Liver (tissue), 10 donors: ENCODE measurements at places on chromosomes 1 and 21. TPM values are rescaled to one million over a fixed set of nuclear protein-coding genes. Genes with fewer than 3 reads are reported as not detected.
A peak's percentile ranks its signal among the peaks of the same experiment; 100 is the strongest.

Gene RCSD1
- polyA plus RNA-seq = 3.8 TPM

Gene UROD
- 93.3 TPM for polyA plus RNA-seq

Gene VHLL
- not detected for polyA plus RNA-seq

Gene FAM167B
- 4.8 TPM for polyA plus RNA-seq

Gene F5
- 106 TPM for polyA plus RNA-seq

Gene B4GALT2
- polyA plus RNA-seq = 2.9 TPM

Gene HCRTR1
- polyA plus RNA-seq = not detected

GRCh38 chr1:13762642-13763041 is 62.7 kb downstream of the PRDM2 start:
- no peak for DNase-seq

GRCh38 chr21:36859744-36860501 is 106.5 kb downstream of the HLCS start:
- peak; percentile 88 for DNase-seq

- DNase-seq = no peak
These were observed 11.4 kb upstream of the SLC2A5 start for GRCh38 chr1:9080705-9081291.

DNA sequence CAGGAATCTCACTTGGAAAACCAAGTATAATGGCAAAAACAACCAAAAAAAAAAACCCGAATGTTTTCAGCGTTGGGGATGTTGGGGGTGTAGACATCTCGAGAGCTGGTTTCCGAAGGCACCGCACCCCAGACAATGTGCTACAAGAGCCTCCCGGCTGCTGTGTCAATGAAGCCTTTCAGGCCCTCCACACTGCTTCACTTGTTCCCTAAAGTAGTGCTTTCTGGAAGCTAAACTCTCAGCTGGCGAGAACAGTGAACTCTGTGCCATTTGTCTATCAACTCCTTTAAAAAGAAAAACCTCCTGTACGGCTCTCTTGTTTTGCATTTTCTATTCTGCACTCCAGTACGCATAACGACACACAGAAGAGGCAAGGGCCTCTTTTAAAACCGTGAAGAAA is 32.5 kb downstream of the PLEKHO1 start:
- no peak for DNase-seq

DNA sequence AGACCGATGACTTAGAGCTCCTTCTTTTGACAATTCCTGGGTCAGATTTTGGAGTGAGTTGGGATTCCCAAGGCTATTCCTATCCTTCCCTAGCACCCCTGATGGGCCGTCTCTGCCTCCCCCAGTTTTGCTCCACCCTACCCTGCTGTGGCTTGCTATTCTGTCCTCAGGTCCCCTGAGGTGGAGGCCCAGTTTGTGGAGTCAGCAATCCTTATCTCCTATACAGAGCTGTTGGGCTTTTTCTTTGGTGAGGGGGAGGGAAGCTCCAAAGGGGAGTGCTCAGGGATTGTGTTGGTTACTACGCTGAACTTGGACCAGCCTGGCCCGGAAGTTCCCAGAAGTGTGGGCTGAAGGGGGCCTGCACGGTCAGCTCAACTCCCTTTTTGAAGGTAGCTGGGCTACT is 7.6 kb downstream of the SESN2 start:
- DNase-seq = no peak

GRCh38 chr1:45393718-45394302 is 53.6 kb upstream of the MUTYH start:
- no peak for DNase-seq

DNA sequence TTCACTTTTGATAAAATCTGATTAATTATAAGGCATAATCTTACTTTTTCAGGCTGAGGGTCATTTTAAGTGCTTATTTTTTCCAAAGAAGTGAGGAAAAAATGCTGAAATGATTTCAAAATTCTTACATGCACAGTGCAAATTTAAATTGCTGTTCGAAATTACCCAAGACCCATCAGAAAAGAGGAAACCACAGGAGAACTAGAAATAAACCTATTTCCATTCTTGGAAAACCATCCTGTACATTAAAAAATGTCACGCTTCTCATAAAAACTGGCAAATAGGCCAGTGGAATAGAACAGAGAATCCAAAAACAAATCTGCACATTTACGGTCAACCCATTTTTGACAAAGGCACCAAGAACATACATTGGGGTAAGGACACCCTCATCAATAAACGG is 414.9 kb downstream of the SMYD3 start:
- no peak for DNase-seq

DNA sequence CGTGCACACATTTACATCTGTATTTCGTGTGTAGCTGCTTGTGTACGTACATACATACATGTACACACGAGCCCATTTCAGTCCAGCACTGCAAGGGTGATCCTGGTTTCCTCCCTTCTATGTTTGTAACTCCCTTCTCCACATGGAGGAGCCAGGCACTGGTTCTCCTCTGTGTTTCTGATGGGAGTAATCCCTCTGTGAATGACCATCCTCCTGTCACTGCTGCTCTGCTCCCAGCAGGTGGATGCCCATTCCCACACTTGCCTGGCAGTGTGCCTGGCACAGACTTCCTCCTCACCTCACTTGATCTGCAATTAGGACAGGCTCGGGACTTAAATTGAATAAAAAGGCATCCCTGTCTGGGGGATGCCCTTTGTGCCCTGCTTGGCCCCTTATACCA is 37.1 kb downstream of the TRAPPC10 start:
- DNase-seq = no peak

DNA sequence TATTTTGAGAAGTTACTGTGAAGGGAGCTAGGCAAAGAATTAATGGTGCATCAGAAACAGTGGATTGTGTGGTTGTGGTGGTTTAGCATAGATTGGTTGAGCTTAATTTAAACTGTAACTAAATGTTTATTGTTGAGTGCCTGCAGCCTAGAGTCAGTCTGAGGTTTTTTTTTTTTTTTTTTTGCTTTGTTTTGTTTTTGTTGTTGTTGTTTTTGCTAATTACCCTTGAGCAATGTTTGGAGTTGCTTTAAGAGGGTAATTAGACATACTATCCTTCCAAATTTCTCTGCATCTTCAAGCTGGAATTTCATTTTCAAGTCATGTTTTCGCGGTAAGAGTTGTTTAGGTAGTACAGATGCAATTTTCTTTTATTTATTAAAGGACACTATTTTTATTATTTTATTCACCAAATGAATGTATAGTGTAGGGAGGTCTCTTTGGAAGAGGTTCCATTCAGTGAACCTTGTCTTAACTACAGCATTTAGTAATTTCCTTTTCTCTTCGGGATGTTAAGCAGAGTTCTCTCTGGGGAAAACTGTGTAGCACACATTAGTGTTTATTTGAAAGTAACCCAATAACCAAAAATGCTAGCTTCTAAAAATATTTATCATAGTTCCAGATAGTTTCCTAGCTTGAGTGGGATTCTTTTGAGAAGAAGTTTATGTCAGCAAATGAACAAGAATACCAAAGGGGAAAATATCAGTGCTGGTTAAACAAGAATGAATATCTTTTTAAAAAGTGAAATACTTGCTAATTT is 82.3 kb downstream of the CLIC4 start:
- DNase-seq = no peak

- no peak for DNase-seq
These were observed 235.3 kb upstream of the ESRRG start for GRCh38 chr1:216958569-216958968.

DNA sequence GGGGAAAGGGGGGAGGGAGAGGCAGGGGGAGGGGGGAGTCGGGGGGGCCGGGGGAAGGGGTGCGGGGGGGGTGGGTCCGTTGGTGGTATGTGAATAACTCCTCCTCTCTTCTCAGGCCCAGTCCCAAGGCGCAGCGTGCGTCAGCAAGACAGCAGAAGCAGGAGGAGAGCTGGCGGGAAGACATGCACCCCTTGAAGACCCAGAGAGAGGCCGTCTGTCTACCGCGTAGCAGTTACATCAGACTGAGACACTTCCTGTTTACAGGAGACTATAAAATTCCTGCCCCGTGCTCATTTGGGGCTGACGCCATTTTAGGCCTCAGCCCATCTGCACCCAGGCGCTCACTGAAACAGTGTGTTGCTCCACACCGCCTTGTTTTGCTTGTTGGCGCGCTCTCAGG is 55.3 kb downstream of the SETD4 start:
- no peak for DNase-seq

GRCh38 chr1:208085655-208086515 is 158.3 kb downstream of the PLXNA2 start:
- no peak for DNase-seq

- no peak for DNase-seq
These were observed 4.0 kb downstream of the H3-3A start for GRCh38 chr1:226066415-226067078.

GRCh38 chr1:36023098-36023769 is 60.7 kb upstream of the TEKT2 start:
- DNase-seq = no peak

GRCh38 chr1:180594723-180595122 is 36.0 kb downstream of the OVAAL start:
- DNase-seq = no peak

DNA sequence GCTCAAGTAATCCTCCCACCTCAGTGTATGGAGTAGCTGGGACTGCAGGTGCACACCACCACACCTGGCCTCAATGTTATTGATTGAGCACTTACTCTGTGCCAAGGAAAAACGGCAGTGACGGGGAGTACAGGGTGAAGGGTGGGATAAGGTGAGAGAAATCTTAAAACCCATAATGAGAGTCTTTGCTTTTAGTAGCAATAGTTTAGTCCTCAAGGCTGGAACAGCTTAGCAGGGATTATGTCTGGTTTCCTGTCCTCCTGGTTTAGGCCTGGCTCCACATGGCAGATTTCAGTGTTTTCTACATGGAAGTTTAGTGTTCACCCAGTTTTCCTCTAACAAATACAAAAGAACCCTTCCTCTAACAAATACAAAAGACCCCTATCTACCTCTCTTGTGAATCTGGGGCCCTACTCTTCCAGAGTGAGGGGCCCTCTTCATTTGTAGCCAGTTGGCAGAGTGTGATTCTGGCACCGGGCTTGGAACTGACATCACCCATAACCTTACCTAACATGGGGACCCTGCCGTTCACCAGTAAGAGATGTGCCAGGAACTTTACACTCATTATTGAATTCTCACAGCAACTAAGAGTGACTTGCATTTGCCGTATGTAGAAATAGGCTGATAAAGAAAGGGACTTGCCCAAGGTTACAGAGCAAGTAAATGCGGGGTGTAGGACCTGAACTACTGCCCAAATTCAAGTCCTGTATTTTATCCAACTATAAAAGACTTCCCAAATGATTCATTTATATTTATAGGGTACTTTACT is 6.9 kb downstream of the ZNF691 start:
- no peak for DNase-seq

- no peak for DNase-seq
These were observed 1.1 kb upstream of the IGSF9 start for GRCh38 chr1:159946242-159947187.

DNA sequence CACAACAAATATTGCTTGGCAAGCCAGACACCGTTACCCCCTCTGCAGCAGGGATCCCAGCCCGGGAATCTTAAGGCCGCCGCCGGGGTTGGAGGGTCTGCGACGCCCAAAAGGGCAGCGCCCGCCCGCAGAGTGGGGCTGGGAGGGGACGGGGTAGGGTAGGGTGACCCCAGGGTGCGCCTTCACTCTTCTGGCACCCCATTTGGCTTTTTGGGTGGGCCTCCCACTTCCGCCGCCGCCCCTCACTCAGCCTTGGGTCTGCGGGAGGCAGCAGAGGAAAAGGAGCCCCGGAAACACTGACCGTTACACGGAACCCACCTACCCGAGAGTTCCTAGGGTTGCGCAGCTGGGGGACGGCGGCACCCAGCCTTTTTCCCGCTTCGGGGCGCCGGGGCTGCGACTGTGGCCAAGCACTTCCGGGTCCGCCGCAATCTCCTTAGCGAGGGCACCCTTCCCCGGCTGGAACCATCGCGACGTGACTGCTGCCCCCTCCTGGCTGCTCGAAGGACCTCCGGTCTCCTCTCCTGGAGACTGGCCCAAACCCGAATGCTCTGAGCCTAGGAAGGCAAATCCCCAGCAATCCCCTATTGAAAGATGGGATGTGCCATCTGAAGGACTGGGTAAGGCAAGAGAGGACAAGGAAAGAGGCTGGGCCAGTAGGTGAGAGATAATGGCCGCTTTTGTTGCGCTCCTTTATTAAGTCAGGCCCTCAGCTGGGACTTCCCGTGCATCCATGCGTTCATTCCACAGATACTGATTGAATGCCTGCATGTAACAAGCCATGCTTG is at the start of gene PIGC:
Gene PIGC, minus strand, starts transcription at position 404 of the 788 bp plus-strand sequence. CDS start 1,447 bp downstream, outside the sequence.
- DNase-seq = peak; percentile 92

DNA sequence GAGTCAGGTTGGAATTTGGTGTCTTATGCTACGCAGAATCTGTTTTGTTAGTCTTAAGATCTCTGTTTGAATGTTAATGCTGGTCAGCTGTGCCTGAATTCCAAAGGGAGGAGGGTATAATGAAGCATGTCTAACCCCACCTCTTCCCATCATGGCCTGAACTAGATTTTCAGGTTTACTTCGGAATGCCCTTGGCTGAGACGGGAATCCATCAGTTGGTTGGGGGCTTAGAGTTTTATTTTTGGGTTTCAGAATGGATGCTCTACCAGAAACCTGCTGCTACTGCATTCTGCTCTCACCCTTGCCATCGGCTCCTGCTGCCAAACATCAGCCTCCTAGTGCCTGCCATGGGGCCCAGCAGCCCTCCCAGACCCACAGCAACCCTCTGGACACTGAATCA is 24.1 kb upstream of the ETV3 start:
- DNase-seq = no peak

DNA sequence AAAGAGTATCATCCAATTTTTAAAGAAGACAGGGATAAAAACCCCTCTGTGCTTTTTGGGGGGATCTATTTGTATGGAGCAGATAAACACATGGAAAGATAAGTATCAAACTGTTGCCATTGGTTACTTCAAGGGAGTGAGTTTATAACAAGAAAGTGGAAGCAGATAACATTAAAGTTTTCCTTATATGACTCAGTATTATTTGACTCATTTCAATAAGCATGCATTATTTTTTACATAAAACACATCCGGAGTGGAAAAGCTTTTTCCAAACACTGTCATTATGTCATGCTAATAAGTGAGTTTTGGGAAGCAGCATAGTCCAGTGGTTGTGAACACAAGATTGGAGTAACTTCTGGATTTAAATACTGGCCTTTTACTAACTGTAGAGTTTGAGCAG is 452.2 kb downstream of the LTN1 start:
- DNase-seq = no peak
